Activated CD4-positive, alpha-beta T cell treated with anti-CD3 and anti-CD28 coated beads, Interleukin-2, amount 50 U/mL, for 1 hour (primary cell): ENCODE measurements at places on chromosomes 3 and 15.

DNA sequence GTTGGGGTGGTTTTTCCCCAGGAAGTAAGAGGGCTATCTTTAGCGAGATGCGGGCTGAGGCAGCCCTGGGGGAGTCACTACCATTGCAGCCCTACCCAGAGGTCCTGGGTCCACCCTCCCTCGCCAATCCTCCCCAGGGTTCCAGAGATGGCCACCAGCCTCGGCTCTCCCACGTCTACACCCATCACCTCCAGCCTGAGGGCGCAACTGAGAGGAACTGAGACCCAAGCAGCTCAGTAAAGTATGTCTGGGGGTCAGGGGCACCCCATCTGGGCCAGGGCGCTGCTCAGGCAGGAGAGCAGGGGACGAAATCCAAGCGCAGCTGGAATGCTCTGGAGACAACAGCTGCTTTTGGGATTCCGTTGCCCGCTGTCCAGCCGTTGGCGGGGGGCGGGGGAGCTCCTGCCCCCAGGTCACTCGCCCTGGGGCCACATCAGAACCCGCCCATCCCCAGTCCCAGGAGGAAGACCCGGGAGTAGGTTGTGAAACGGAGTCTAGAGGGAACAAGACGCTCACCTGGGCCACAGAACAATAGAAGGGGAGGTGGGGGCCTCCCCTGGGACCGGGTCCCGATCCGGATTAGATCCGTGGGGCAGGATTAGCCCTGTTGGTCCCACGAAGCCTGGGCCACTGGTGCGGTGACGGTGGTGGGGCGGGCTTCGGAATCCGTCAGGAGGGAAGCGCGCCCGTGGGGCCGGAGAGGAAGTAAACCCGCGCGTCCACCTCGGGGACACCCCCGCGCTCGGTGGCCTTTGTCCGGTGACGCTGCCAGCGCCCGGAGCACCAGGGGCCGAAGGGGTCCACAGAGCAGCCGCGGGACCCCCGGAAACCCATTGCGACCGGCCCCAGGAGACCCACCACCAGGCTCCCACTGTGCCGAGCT, 1.4 kb upstream of the NDUFAF3 start:
- no peak for DNase-seq

DNA sequence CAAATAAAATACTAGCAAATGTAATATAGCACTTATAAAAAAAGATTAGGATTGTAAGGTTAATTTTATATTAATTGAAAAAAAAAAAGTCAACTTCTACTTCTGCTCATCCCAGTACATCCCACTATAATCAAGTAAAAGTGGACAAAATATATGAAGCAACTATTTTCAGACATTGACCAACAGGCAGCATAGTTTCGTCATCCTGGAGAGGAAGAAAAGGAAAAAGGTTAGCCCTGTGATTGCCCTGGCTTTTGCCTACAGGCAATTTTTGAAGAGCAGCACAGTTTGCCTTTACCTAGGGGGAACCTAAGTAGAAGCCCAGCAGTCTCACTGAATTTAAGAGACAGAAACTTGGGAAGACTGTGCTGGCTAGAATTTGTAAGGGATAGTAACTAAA, 52.2 kb upstream of the ACTC1 start:
- no peak for DNase-seq

- DNase-seq: no peak
Measured at GRCh38 chr3:21750831-21751391, at the start of gene ZNF385D. Gene ZNF385D (minus strand): TSS chr3:21751210. CDS start chr3:21750916, 294 bp downstream.

- DNase-seq: no peak
Measured at GRCh38 chr3:106830334-106830733, 546.9 kb upstream of the CCDC54 start.

- DNase-seq: no peak
Measured at GRCh38 chr3:17577796-17578520, 164.5 kb downstream of the TBC1D5 start.

- no peak for DNase-seq
Measured at GRCh38 chr3:23873941-23874340, 42.8 kb downstream of the NKIRAS1 start.

GRCh38 chr15:100729461-100729860, 127.1 kb downstream of the ASB7 start:
- no peak for DNase-seq

DNA sequence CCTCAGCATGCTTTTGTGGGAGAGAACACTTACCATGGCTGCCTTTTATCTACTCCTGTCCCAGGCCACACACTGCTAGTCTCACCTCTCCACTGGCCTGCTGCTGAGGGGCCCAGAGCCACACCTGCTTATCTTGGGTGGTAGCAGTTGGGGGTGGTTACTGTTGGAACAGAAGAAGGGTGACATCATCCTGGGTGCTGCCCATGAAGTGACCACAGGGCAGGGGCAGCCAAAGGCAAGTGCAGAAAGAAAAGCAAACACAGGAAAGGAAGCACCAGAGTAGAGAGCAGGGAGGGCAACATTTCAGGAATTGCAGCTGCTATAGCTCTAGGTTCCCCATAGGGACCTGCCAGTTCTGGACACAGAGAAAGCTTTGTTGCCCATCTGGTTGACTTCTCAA, 345.2 kb downstream of the VPS13C start:
- no peak for DNase-seq

- no peak for DNase-seq
Measured at GRCh38 chr3:51819709-51820406, 40.8 kb upstream of the IQCF6 start.

DNA sequence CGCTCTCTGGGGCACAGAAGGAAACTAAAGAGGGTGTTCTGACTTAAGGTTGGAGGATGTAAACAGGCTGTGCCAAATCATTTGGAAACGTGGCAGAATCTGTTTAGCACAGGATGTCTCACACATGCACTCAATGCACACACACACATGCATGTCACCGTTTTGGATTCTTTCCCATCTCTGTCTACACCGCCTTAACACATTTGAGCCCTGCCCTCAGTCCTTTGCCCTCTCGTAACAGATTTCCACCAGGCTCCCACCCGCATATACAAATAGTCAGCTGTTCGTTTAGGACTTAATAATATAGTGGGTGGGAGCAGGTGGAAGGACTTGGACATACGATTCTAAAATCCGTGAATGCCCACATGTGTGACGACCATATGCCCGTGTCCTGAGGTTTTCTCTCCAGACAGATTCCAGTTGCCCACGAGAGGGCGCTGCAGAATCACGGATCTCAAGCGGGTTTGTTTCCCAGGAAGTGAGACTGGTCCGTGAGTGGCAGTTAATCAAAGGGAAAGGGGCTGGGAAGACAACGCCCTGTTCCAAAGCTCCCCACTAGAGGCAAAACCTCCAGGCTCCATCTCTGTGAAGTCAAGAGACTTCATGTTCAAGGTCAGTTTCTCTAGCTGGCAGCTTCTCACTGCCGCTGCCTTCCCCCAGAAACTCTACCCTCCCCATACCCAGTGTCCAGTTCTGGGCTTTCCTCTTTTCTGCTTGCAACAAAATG, 44.5 kb downstream of the NOX5 start:
- peak; percentile 76 for DNase-seq
